Natural killer cell (primary cell): ENCODE measurements at places on chromosomes 5 and 9.

GRCh38 chr9:1217076-1217475, 166.9 kb downstream of the DMRT2 start:
- no peak for DNase-seq

GRCh38 chr9:9124616-9125015, 1325.0 kb upstream of the DMAC1 start:
- DNase-seq, result no peak

DNA sequence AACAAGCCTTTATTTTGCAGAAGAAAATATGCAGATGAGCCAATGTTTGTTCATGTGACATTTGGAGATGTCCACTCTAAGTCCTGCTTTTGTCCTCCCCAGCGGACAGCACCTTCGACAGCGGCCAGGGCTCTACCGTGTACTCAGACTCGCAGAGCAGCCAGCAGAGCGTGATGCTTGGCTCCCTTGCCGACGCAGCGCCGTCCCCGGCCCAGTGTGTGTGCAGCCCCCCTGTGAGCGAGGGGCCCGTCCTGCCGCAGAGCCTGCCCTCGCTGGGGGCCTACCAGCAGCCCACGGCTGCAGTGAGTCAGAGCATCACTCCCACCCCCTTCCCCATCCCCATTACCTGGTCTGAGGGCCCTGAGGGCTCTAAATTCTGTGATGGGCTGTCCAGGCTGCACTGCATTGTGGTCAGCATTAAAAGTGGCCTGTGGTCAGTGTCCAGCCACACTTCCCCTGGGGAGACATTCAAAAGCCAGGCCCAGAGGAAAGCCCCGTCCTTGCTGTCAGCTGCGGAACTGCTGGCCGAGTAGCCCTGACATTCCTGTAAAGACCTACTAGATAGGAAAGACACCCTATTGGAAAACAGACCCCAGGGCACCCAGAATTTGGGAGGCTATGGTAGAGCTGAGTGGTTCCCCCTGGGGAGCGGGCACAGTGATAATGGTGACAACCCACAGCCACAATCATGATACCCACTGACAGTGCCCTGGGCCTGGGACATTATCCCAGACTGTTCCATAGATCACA, 69.0 kb downstream of the WNK2 start:
- DNase-seq, result no peak

DNA sequence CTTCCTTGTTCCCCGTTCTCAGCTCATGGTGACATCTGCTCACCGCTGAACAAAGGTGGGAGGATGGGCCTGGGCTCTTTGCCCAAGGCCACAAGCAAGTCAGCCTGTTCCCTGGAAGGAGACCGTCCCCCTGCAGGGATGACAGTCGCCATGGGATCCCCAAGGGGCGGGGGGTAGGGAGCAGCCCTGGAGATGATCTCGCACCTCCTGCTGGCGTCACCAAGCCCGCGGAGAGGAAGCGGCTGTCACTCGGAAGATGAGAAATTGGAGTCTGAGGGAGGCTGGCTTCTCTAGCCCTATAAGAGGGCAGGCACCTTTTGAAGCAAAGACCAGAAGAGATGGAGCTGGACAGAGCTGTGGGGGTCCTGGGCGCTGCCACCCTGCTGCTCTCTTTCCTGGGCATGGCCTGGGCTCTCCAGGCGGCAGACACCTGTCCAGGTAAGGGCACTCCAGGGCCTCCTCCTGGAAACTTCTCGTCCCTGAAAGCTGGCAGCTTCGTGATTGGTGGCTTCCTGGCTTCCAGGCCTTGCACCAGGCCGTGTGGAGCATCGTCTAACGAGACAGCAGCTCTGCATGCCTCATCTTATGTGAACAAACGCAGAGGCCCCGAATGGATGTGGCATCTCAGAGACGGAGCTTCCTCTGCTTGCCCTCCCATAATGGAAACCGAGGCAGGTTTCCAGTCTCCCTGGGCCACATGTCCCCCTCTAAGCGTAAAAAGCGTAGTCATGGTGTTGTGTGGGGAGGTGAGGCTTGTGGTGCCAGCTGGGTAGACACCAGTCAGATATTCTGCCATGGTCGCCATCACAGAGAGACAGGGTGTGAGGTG, at the start of gene FCN2:
Gene FCN2, plus strand, starts transcription at position 327 of the 829 bp plus-strand sequence. Its CDS starts 12 bp downstream, at position 339.
- no peak for DNase-seq

DNA sequence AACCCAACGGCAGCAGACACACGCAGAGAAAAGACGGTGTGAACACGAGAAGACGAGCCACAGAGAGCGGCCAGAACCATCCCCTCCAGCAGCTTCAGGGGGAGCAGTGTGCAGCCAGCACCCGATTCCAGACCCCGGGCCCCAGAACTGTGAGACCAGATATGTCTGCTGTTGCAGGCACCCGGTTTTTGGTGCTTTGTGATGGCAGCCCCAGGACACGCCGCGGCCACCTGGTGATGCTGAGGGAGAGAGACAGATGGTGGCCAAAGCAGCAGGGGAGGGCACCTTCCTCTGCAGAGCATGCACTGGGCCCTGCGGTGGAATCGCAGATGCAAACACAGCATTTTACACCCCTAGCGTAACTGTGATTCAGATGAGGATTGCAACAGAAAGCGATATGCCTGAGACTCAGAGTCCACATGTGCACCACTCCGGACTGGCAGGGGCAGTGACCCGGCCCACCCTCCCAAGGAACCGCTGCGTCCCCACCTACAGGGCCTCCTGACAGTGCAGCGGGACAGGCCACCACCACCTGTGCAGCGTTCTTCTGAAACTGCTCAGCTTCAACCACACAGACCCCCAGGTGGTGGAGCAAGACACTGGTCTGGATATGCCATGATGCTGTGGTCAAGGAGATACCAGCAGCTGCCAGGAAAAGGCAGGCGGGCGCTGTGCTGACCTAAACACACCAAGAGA, 24.0 kb downstream of the ZDHHC11B start:
- DNase-seq, result no peak

GRCh38 chr9:7782400-7783120, 17.0 kb downstream of the DMAC1 start:
- no peak for DNase-seq

DNA sequence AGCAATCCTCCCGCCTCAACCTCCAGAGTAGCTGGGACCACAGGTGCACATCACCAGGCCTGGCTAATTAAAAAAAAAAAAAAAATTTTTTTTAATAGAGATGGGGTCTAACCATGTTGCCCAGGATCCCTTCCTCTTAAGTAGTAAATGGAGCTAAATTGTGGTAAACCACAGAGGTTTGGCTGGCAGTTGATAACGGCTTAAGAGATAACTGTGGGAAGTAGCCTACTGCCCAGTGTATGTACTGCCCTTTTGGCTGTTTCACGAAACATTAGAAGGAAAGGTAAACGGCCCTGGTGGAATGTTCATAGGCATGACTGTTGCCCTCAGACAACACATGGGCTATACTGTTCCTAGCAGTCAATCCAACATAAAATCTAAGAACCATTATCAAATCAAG, 44.4 kb downstream of the HMGCR start:
- DNase-seq, result no peak

DNA sequence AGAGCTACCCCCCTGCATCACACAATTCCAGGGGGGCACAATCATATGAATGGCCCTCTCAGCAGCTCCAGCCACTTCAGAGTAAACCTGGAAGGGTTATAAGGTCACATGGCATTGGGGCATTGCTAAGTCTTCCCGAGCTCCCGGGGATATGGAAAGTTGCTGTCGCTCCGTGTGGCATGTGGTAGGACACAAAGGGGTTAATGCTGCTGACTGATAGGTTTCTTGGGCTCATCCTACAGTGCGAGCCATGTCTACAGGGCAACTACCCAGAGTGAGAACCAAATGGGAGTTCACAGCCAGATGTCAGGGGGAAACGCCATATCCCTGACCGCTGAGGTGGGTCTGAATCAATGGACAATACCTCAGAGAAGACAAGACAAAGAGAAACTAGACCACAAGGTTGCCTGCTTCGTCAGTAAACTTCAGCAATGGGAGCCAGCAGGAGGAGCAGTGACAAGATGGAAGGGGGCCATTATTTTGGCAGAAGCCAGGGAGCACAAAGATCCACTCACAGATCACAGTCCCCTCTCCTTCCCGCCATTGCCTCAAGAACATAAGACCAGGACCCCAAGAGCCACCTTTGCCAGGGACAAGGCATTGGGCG, 52.4 kb upstream of the SHISAL2B start:
- DNase-seq, result no peak

- no peak for DNase-seq
These were observed 16.8 kb downstream of the GABBR2 start for GRCh38 chr9:98691890-98692289.
